Motor neuron (in vitro differentiated cells): ENCODE measurements at places on chromosomes 3 and 15.

DNA sequence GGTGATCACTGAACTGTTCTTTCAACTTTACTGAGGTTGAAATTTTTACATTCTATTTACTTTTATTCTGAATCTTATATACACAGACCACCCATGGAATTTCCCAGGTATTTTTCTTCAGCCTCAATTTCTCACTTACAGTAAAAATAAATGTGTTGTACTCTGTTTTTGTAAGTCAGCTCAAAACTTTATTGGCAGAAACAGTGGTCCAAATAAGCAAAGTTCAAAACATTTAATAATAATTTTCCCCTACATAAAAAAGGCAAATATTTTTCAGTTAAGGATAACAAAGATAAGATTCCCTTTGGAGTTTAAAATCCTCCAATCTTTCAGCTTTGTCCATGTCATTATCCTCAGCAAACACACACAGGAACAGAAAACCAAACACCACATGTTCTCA is 738.0 kb downstream of the FHIT start:
- ATAC-seq: no peak

- ATAC-seq: no peak
Measured at GRCh38 chr15:34185666-34186065, 24.2 kb downstream of the KATNBL1 start.

- ATAC-seq: no peak
Measured at GRCh38 chr15:93223803-93224202, 134.8 kb upstream of the RGMA start.

DNA sequence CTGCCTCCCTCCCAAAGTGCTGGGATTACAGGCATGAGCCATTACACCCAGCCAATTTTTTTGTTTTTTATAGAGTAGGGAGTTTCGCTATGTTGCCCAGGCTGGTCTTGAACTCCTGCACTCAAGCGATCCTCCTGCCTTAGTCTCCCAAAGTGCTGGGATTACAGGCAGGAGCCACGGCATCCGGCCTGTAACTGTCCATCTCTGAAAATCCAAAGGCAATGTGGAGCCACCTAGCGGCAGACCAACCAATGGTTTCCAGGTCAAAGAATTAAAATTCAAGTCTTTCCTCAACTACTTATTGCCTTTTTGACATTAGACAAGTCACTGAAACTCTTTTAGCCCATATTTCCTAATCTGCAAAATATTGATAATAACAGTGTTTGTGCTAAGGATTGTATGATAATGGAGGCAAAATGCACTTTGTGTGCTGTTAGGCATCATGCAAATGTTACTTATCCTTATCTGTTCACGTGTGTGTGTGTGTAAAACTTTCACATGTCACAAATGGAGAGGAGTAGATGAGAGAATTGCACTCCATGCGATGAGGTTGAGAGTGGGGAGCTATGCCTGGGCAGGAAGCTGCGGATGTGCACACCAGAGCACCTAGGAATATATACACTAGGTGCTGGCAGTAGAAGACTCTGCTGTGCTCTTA is 48.7 kb downstream of the COL8A1 start:
- ATAC-seq: peak; percentile 72

DNA sequence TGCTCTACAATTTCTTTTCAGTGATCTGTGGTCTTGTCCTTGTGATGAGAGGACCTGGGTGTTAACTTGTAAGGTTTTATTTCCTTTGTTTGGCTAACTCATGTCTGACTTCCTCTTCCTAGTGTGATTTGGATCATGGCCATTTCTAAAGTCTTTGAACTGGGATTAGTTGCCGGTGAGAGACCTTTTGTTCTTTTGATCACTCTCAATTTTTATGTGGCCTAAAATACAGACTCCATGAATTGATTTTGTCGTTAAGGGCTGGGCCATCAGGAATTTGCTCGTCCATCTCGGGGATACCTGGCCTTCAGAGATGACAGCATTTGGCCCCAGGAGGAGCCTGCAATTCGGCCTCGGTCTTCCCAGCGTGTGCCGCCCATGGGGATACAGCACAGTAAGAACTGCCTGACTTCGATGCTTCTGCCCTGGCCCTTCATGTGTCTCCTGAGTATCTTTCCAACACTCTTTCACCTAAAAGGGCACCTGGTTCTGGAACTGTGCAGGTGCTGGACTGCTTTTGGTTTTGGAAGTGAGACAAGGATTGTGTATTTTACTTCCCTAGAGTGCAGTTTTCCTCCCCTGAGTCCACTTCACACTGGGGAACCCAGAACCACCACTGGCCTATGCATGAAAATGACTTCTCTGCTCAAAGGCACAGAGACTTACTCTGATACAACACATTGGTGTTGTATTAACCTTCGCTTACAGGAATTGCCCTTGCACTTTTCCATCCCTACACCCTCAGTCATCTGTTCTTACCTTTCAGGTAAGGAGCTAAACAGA is 13.1 kb upstream of the LRRC2 start:
- ATAC-seq: no peak

DNA sequence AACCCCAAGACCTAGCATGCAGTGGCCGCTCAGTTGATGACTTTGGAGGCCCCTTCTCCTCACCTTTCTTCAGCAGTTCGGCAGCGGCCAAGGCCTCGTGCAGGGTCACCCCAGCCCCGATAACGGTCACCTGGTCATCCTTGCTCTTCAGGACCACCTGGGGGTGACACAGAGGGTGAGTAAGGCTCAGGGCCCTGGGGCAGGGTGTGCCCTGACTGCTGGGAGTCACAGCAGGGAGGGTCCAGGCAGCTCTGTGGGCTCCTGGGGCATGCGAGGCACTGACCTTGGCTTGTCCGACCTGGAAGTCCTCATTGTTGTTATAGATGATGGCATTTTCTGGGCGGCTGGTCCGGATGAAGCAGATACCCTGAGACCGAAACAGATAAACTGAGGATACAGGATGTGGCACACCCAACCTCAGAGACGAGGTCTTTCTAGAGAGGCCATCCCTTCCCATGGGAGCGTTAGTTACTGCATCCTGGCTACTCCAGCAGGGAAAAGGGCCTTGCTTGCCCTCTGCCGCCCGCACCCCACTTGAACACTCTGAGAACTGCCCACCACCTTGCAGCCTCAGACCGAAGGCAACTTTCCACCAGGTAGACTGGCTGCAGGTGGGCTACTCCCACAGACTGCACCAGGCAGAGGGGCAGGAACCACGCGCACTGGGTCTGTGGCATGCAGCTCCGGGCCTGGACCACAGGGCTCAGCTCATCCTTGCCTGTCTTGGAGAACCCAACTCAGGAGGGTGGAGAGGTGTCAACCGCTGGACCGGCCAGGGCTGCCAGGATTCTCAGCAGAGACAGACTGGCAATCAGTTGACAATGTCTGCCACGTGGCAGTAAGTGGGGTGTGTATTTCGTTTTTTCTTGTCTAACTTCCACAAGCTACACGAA is 27.6 kb downstream of the TKT start:
- no peak for ATAC-seq

DNA sequence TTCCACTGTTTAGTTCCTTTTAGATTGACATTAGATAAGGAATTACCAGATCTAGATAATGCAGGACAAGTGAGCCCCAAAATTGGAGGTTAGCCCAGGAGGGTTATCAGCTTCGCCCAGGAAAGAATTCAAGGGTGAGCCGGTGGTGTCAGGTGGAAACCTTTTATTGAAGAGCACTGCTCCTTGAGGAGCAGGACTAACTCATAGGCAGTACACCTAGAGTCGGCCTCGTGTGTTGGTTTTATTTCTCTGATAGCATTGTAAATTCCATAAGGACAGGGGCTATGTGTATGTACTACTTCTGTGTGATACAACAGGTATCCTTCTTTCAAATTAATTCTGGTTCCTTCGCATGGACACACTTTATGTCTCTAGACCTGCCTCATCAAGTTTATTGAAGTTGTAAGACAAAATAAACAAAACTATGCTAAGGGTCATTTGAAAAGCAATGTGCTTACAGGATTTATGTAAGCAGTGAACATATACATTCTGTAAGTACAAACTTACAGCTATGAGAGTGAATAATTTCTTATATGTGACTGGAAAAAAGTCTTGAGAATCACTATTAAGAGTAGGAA is 57.2 kb downstream of the SNX4 start:
- no peak for ATAC-seq

DNA sequence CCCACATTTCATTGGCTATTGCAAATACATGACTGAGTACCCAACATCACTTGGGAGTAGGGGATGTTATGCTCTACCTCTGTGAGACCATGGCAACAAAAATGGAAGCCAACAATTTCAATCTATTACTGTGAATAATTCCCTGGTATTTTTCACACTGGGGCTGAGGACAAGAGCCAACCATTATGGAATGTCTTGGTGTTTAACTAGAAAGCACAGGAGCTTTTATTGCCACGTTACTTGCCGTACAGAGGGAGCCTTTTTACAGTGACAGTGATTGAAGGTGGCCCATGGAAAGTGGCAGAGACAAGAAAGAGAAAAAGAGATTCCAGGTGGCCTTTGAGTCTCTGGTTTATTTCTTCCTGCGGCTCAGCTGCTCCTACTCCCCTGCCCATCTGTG is 105.7 kb upstream of the TBC1D5 start:
- ATAC-seq: no peak

DNA sequence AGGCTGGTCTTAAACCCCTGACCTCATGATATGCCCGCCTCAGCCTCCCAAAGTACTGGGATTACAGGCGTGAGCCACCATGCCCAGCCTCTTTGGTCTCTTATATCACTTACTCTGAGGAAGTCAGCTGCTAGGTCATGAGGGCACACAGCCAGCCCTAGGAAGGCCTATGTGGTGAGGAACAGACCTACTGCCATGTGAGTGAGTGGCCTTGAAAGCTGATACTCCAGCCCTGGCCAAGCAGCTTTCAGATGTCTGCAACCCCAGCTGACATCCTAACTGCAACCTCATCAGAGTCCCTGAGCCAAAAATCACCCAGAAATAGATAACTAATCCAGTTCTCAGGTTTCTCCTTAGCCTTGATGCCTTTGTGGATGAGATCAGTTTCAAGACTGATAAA is 224.3 kb downstream of the EDEM1 start:
- no peak for ATAC-seq

DNA sequence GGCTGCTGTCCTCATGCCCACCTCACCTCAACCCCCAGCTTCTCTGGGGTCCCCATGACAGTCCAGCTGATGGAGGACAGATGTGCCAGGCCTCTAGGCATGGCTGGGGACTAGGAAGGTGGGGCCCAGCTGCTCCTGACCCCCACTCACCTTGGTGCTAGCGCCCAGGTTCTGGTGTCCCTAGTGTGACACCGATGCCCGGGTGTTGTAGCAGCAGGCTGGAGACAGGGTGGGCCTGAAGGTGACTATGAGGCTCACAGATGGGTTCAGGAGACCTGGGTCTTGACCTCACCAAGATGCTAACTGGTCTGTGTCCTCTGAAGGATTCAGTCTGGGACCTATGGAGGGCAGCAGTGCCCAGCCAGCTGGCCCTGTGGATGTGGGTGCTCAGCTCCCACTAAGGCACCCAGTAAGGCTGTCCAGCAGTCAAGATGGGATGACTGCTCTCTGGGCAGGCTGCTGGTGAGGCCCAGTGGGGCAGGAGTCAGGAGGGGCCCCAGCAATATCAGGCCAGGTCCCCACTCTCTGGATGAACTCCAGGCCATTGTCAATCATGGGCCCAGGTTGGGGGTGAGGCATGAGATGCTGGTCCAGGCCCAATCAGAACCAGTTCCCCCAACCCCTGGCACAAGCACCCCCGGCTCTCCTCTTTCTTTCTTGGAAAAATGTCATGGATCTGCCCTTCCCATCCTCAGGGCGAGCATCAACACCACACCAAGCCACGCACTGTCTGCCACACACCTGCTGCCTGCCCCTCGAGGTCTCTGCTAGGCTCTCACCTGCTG is 33.0 kb downstream of the ALDH1L1 start:
- ATAC-seq: no peak

DNA sequence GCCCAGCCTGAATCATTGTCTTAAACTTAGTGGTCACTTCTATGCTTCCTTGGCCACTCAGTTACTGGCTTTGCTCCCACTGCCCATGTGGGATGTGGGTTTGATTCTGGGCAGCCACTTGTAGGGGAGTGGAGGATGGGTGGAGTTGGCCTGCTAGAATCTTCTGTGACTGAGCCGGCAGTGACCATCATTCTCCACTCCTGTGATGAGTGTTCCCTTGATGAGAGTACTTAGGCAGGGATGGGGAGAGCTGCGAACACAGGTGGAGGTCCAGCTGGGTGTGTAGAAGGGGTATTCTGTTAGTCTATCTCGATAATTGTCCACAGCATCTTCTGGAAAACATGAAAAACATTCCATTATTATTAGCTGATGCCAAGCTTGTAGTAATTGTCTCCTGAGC is 8.0 kb downstream of the TM6SF1 start:
- no peak for ATAC-seq

DNA sequence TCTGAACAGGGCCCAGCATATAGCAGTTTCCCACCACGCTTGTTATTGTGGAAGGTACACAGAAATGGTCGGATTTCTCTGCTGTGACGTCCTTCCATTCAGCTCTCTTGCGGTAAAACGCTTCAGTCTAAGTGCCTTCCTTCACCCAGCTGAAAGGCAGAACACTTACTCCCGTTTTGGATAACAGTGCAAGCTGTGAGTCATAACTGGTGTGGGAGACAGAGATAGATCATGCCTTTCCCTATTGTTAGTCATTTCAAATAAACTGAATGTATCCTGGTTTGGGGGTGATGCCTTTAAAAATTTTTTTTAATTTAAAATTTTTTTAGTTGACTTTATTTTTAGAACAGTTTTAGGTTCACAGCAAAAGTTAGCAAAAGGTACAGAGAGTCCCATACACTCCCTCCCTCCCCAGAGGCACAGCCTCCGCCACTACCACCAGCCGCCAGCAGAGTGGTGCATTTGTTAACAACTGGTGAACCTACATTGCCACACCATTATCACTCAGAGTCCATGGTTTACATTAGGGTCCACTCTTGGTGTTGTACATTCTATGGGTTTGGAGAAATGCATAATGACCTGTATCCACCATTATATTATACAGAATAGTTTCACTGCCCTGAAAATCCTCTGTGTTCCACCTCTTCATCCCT is 94.9 kb upstream of the NSMCE3 start:
- ATAC-seq: peak; percentile 98

- ATAC-seq: peak; percentile 37
Measured at GRCh38 chr15:69403594-69403993, 10.6 kb upstream of the KIF23 start.

DNA sequence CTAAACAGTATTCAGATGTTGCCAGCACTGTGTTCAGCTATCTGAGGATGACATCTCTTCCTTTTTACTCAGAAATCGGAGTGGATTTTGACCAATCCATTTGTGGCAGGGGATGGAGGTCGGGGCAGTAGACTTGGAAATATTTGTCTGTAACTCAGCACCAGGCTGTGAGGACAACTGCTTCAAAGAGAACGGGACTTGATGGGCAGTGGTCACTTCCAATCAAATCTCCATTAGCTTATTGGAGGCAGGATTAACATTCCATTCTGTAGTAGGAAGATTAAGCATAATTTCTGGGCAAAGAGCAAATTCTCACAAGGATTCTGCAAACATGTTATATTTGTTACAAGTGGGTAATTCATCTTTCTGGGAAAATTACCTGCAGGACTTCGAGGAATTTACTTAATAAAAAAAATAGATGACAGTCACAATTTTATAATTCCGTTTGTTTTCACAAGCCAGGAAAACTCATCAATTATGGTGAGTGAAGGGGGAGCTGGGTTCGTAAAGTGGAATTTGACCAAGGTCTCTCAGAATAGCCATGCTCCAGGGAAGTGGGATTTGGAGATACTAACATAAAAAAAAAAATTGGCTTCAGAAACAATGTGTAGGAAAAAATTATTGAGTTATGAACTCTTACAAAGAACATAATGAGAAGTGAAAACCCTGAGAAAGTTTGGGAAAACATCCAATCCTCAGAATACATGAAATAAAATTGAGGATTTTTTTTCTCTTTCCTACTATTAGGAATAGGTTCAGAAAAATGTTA is 18.1 kb downstream of the CRABP1 start:
- no peak for ATAC-seq
